ENCODE measurements at places on chromosomes 5 and 9.

GRCh38 chr5:9947225-9947714 lies 302.4 kb downstream of the ATPSCKMT start:
- no peak for DNase-seq

DNA sequence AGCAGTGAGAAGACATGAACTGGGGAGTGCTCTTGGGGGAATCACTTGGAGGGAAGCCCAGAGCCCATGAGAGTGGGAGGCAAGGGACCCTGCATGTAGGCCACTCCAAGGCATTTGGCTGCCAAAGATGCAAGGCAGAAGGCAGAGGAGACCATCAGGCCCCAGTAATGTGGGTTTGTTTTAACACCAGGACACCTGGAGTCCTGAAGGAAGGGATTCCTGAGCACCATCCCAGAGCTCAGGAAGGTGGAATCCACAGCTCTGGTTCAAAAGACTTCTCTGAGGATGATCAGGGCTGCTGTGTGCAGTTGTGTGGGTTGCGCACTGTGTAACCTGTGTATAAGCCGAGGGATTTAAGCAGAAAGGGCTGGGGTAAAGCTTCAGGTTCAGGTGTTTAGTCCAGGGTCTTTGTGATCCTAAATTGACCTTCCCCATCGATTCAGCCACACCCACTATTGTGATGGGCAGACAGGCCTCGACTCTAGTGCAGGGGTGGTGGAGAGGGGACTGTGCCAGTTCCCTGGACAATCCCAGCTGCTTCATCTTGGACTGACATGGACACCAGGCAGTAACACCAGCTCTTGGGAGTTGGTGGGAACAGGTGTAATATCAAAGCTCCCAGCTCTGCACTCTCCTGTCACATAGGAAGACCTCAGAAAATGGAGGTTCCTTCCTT lies 11.0 kb downstream of the B4GALT7 start:
- no peak for DNase-seq

DNA sequence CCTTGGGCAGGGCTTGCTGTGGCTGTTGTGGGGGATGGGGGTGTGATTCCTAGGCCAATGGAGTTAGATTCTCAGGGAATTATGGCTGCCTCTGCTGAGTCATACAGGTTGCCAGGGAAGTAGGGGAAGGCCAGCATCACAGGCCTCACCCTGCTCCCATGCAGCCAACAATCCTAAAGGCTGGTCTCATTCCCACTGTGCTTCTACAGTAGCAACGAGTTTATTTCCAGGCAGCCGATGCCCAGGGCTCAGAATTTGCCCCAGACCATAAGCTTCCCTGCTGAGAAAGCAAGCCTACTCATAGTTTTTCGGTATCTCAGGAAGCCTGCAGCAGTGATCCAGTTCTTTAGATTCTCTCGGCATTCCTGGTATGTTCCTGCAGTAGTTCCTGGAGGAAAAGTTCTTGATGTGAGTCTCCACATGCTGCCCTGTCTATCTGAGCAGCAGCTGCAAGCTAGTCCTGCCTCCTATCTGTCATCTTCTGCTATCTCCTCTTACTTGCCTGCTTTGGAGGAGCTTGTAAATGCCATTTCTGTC lies 59.3 kb upstream of the SELENOP start:
- DNase-seq, result no peak

- no peak for DNase-seq
Observed at GRCh38 chr9:119861842-119862241, 492.6 kb upstream of the BRINP1 start.
